ENCODE measurements at places on chromosomes 16 and 17. TPM values are rescaled to one million over a fixed set of nuclear protein-coding genes. Genes with fewer than 3 reads are reported as not detected.
A peak's percentile ranks its signal among the peaks of the same experiment; 100 is the strongest.

Gene TENT4B
- total RNA-seq, result 14.1 TPM

Gene CYB5D1
- total RNA-seq, result 17.9 TPM

Gene AIPL1
- total RNA-seq, result not detected

Gene CD7
- total RNA-seq, result 1.4 TPM

Gene WNT9B
- total RNA-seq, result 0.89 TPM

Gene TEKT5
- total RNA-seq, result 0.52 TPM

Gene NPIPB8
- total RNA-seq, result not detected

Gene HBA1
- total RNA-seq, result not detected

- H3K36me3 ChIP-seq, result peaks cover 11% of the 10 kb centered on the region
- peaks cover 20% of the 10 kb centered on the region for H3K4me1 ChIP-seq
- H3K27me3 ChIP-seq, result no peaks in the 10 kb centered on the region
- H3K4me3 ChIP-seq, result no peak overlapping the region
Measured at GRCh38 chr17:65025297-65025696, 31.2 kb downstream of the GNA13 start.

DNA sequence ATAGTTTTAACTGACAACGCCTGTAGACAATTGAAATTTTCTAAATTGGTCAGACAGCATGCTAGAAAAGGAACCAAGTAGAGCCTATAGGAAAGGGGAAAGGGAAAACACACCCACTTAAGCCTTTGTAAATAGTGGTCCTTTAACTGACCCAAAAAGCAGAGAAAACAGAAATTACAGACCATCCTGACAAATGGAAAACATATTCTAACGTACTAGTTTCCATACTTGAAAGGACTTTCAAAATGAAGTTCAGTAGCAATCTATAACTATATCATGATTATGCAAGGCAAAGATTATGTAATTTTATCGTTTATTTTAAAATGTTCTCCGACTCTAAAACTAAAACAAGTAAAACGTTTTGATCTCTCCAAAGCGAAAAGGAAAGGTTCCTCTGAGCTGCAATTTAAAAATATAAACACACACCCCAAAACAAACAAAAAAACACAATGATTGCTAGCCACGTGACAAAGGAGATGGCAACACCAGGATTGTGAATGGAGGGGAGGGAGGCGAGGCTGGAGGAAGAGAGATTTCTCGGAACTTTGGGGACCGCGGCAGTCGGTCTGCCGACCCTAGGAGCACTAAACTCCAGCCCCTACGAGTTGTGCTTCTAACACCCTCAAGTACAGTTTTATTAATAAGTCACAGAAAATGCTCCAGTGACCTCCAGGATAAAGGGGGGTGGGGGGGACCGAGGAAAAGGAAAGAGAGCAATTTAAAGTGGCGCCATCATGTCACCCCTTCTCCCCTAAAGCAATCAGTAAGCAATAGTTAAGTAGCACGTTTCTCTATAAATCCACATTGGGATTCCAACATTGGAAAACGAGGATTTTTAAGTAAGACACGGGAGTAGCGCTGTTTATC lies 1.7 kb downstream of the KANSL1 start:
- peak overlapping the region; percentile 91 for H3K4me3 ChIP-seq
- no peaks in the 10 kb centered on the region for H3K27me3 ChIP-seq
- DNase-seq, result no peak
- peaks cover 47% of the 10 kb centered on the region for H3K4me1 ChIP-seq

DNA sequence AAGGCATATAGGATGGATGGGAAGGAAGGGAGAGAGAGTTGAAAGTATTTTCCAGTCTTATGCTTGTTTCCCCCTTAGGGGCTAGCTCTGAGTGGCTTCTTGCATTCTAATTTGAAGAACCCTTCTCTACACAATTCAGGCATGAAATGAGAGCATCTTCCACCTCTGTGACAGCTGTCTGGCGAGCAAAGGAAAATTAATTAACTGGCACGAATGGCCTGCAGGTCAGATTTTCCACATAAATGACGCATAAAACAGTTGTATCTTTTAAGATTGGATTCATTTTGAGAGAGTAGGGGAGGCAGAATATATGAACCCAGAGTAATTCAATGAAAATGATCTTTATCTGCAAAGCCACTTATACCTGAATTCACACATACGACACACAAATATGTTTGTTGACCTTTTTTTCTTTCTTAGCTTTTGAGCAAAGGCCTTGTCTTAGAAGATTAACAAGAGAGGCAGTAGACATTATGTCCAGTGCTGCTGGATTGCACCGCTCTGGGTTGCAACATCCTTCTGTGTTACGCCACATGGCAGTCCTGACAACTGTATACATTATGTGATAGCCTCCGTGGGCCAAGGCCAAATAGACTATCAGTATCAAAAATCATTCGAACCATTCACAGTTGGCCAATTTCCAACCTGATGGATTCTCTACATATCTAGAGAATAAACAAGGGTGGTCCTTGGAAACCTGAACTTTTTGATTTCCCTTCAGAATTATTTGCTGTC lies 173.0 kb upstream of the GOT2 start:
- no peak overlapping the region for H3K4me3 ChIP-seq
- H3K4me1 ChIP-seq, result no peaks in the 10 kb centered on the region
- DNase-seq, result no peak
- no peaks in the 10 kb centered on the region for H3K27me3 ChIP-seq

- H3K27me3 ChIP-seq, result no peaks in the 10 kb centered on the region
- no peak for DNase-seq
- H3K36me3 ChIP-seq, result no peaks in the 10 kb centered on the region
- no peaks in the 10 kb centered on the region for H3K4me1 ChIP-seq
- H3K4me3 ChIP-seq, result no peak overlapping the region
Measured at GRCh38 chr17:60782742-60783141, 105.1 kb downstream of the BCAS3 start.

DNA sequence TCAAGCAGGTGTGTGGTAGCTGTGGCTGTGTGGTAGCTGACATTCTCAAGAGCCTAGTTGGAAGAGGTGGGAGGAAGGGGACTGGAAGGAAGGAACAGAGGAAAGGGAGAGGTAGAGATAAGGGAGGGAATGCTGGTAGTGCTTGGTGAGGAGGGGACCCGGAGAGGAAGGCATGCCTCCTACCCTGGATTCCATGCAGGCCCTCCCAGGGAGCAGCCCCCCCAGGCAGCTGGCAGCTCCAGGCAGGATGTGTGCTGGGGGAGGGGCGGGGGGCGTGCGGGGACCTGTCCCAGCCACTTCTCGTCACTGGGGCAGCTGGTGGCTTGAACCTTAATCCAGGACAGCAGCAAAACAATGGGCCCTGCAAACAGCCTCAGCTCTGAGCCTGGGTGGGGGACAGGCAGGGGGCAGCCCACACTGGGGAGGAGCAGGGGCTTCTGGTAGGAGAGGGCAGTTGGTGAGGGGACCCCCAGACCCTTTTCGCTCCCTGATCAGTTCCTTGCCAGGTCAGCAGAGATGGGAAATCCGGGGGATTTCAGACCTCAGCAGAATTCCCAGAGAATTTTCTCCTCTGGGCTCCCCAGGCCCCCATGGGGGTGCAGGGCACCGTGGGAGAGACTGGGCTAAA lies 27.1 kb downstream of the ARHGAP23 start:
- H3K27me3 ChIP-seq, result peaks cover 41% of the 10 kb centered on the region
- H3K27ac ChIP-seq, result peak overlapping the region; percentile 95
- peaks cover 61% of the 10 kb centered on the region for H3K4me1 ChIP-seq
- H3K4me3 ChIP-seq, result peak overlapping the region; percentile 90

DNA sequence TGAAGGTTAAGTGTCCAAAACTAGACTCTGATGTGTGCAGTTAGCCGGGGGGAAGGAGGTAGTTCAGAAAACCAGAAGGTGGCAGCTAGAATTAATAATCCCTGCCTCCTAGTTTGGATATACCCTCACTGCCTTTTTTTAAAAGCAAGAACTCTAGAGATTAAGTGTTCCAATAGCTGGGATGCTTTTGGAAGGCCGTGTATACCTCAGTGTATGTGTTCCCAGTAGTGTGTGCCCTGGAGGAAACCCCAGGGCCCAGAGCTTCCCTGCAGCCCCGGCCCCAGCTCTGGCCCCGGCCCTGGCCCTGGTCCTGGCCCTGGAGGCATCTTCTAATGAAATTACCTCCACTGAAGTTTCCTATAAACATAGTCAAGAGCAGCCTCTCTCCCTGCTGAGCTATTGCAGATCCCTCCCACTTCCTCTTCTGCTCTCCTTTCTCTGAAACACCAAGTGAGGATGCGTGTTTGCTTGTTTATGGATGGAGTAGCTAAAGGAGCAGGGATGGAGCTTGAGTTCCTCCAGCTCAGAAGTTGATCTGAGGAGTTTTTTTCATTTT lies 130.7 kb downstream of the PRKCA start:
- H3K36me3 ChIP-seq, result no peaks in the 10 kb centered on the region
- H3K27me3 ChIP-seq, result no peaks in the 10 kb centered on the region
- peaks cover 27% of the 10 kb centered on the region for H3K4me1 ChIP-seq

GRCh38 chr17:76995387-76996105 lies 127.3 kb downstream of the MGAT5B start:
- DNase-seq, result no peak
- H3K36me3 ChIP-seq, result no peaks in the 10 kb centered on the region
- H3K27ac ChIP-seq, result no peak overlapping the region

DNA sequence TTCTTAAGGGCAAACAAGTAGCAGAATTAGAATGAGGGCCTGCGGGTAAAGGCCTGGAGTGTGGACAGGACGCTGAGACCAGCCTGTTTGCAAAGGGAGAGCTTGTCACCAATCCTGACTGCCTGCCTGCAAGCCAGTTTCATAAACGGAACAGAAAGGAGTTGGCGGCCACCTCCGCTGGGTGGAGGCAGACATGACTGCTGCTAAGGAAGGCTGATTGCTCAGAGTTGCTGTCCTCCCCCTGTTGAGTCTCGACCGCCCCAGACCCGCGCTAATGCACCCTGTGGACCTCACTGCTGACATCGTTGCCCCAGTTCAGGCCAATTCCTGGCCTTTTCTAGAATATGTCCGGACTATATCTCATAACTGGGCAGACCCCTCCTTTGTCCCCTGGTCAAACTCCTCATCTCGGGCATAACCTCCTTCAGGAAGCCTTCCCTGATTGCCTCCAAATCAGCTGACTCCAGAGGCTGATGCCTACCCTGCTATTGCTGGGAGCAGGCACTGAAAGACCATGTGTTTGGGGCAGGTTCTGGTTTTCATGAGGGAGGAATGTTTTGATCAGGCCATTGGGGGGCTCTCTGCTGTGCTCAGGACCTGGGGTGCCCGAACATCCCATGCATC lies 153.0 kb upstream of the CIBAR2 start:
- peaks cover 12% of the 10 kb centered on the region for H3K27me3 ChIP-seq
- DNase-seq, result no peak
- no peak overlapping the region for H3K27ac ChIP-seq
- H3K4me3 ChIP-seq, result peak overlapping the region; percentile 20

GRCh38 chr17:80425835-80426426 lies 11.0 kb downstream of the ENDOV start:
- H3K27me3 ChIP-seq, result no peaks in the 10 kb centered on the region
- H3K4me3 ChIP-seq, result no peak overlapping the region
- DNase-seq, result no peak
- H3K27ac ChIP-seq, result no peak overlapping the region
- no peaks in the 10 kb centered on the region for H3K4me1 ChIP-seq

DNA sequence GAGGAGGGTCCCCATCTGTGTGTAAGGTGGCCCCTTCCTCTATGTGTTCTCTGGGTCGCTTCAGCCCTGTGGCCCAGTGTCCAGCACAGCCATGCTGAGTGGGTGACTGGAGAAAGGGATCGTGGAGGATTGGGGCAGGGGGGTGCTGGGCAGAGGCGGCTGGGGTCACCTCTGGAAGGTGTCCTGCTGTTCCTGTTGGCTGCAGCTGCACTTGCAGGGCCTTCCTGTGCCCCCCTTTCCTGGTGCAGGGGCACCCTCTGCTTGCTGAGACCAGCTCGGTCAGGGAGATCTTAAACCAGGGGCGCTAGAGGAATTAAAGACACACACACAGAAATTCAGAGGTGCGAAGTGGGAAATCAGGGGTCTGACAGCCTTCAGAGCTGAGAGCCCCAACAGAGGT lies 11.1 kb downstream of the IL32 start:
- no peak for DNase-seq
- no peak overlapping the region for H3K4me3 ChIP-seq
- H3K36me3 ChIP-seq, result no peaks in the 10 kb centered on the region
- no peak overlapping the region for H3K27ac ChIP-seq

- H3K4me3 ChIP-seq, result no peak overlapping the region
- H3K4me1 ChIP-seq, result no peaks in the 10 kb centered on the region
- no peaks in the 10 kb centered on the region for H3K27me3 ChIP-seq
- H3K27ac ChIP-seq, result no peak overlapping the region
Measured at GRCh38 chr16:69057400-69058378, 47.8 kb upstream of the HAS3 start.

GRCh38 chr17:65406552-65406951 lies 154.9 kb downstream of the AXIN2 start:
- H3K4me1 ChIP-seq, result peaks cover 8% of the 10 kb centered on the region
- H3K27ac ChIP-seq, result no peak overlapping the region
- H3K27me3 ChIP-seq, result no peaks in the 10 kb centered on the region
- H3K4me3 ChIP-seq, result no peak overlapping the region

- H3K4me3 ChIP-seq, result peak overlapping the region; percentile 74
- peaks cover 23% of the 10 kb centered on the region for H3K4me1 ChIP-seq
- H3K27ac ChIP-seq, result no peak overlapping the region
- H3K27me3 ChIP-seq, result peaks cover 29% of the 10 kb centered on the region
- peak; percentile 48 for DNase-seq
- no peaks in the 10 kb centered on the region for H3K36me3 ChIP-seq
Measured at GRCh38 chr17:42286411-42287221, 1.7 kb upstream of the STAT5A start.

DNA sequence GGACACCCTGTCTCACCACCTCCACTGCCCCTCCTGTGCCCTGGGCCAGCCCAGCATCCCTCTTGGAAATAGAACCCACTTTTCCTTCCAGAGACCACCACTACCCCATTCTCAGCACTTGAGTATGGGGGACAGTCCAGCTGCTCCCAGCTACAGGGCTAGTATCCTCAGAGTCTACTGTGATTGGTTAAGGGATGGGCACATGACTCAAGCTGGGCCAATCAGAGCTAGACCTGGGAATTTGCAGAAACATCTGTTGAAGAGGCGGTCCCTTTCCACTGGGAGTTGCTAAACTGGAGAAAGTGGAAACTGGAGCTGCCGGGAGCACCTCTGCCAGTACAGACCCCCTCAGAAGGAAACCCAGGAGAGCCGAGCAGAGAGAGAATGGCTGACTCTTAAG lies 156.6 kb downstream of the GSG1L start:
- DNase-seq, result no peak
- H3K27ac ChIP-seq, result no peak overlapping the region
- H3K4me1 ChIP-seq, result no peaks in the 10 kb centered on the region
- H3K4me3 ChIP-seq, result no peak overlapping the region

- H3K4me3 ChIP-seq, result no peak overlapping the region
- peaks cover 75% of the 10 kb centered on the region for H3K27me3 ChIP-seq
- peaks cover 4% of the 10 kb centered on the region for H3K36me3 ChIP-seq
- peaks cover 19% of the 10 kb centered on the region for H3K4me1 ChIP-seq
- no peak overlapping the region for H3K27ac ChIP-seq
- no peak for DNase-seq
Measured at GRCh38 chr16:54288835-54289241, 2.3 kb upstream of the IRX3 start.

- H3K27me3 ChIP-seq, result no peaks in the 10 kb centered on the region
Measured at GRCh38 chr17:3029213-3029913, 34.0 kb downstream of the OR1D5 start.

All from type B pancreatic cell (in vitro differentiated cells).